ENCODE measurements at places on chromosomes 12 and 14.

- no peak for DNase-seq
These were observed 727.6 kb downstream of the VRK1 start for GRCh38 chr14:97524589-97525319.

DNA sequence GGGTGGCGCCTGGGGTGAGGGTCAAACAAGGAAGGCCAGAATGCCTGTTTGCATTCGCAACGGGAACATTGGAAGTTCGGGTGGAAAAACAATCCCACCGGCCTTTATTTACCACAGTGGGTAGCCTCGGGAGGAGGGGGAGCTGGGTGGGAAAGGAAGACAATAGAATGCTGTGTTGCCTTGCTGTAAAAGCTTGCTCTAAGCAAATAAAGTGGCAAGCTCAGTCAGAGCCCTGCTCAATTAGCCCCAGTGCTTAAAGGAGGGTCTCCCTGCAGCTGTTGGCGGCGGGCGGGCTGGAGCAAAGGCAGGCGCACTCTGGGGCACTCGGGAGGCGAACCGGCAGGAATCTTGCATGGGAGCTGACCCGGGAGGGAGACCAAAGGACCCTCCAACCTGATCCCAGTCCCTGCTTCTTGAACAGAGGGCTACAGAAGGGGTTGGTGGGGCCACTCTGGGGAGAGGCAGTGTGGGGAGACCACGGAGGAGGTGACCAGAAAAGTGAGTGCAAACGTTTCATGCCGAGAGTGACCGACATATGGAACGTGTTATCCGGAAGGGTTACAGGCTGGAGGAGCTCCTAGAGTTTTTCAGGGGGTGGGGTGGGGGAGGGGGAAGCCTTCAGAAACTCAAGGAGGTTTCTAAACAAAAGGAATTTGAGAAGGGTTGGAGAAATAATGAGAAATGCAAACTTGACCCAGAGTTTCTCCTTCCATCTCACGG lies 48.5 kb downstream of the NTF3 start:
- DNase-seq = no peak

- no peak for DNase-seq
These were observed 190.5 kb downstream of the BMP4 start for GRCh38 chr14:53766106-53766505.

DNA sequence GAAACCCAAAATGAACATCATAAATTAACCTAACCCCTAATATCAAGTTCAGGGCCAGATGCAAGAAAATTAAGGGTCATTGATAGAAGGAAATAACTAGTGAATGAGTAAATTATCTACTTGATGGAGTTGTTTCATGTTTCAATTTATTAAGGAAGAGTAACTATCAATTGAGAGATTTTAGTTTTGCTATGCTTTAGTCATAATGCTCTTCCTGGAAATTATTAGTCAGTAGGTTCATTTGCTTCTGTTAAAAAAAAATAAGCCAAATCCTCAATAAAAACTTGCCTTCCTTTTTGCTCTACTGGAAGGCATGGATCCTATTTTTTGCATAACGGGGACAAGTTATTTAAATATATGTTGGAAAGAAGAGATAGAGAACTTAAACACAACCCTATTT lies 59.0 kb upstream of the HIF1A start:
- DNase-seq = no peak

- no peak for DNase-seq
These were observed 1156.3 kb upstream of the SEL1L start for GRCh38 chr14:82689948-82690347.

- no peak for DNase-seq
These were observed 16.1 kb upstream of the SMOC1 start for GRCh38 chr14:69863083-69863482.

DNA sequence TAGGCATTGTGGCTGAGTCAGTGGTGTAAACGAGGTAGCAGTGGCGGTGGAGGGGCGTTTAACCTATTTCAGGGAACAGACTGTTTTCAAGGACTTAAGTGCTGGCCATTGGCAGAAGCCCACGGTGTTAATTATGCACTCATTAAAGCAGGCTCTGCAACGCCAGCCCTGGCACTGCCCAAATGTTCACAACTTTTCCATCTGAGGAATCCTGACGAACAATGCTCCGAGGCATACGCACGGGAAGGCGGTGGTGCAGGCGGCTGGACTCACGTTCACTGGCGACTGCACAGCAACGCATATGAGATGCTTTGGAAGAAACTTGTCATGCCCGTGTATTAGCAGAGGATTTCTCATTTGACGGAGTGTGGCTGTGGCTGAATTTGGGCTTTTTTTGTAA lies 70.6 kb upstream of the SLC24A4 start:
- DNase-seq = no peak

- DNase-seq = no peak
These were observed 82.0 kb downstream of the CATSPERB start for GRCh38 chr14:91649930-91650329.

Measured in stimulated activated CD4-positive, alpha-beta T cell treated with anti-CD3 and anti-CD28 coated beads, Interleukin-15, amount 100 ng/mL, for 1 hour (primary cell).